ENCODE measurements at places on chromosomes 6 and 20.

DNA sequence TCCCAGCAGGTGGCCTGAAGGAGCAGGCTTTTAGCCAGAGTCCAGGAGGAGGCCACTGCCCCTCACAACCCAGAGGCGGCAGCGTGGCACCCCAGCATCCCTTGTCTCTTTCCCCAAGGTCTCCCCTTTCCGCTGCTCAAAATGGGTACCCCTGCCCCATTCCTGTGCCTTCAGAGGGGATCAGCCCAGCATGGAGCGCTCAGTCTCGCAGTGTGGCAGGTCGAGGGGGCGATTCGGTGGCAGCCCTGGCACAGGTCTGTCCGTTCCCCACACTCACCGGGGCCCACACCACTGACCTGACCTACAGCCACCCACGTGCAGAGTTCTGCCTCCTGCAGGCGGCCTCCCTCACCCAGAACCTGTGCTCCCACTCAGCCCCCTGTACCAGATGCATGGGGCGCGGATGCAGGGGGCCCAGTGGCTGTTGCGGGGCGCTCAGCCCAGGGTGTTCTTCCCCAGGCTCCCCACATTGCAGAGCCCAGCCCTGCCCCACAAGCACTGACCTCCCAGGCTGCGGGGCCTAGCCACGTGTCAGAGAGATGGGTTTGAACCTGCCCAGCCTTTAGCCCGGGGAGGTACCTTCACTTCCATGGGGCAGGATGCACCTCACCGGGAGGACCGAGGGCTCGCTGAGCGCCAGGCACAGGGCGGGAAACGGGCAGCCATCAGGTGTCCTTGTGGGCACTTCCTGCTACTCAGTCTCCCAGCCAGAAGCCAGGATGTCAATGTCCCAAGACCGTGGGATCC, 41.8 kb downstream of the DSTN start:
- peak; percentile 25 for DNase-seq

- DNase-seq = peak; percentile 86
Observed at GRCh38 chr6:47034926-47035325, 7.2 kb downstream of the ADGRF1 start.

- DNase-seq = no peak
Observed at GRCh38 chr6:8623441-8623840, 188.1 kb upstream of the SLC35B3 start.

GRCh38 chr6:152605342-152605741, 31.8 kb downstream of the SYNE1 start:
- no peak for DNase-seq

DNA sequence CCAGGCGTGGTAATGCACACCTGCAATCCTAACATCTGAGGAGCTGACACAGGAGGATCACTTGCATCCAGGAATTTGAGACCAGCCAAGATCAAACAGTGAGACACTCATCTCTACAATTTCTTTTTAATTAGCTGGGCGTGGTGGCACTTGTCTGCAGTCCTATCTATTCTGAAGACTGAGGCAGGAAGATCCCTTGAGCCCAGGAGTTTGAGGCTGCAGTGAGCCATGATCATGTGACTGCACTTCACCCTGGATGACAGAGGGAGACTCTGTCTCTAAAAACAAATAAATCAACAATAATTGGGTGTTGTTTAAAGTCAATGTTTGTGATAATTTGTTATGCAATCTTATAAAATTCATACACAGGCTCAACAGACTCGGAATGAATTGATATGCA, 18.0 kb upstream of the HLA-A start:
- no peak for DNase-seq

GRCh38 chr6:113782636-113783035, 74.5 kb upstream of the MARCKS start:
- DNase-seq = no peak

GRCh38 chr20:10468340-10468845, 33.3 kb downstream of the SLX4IP start:
- no peak for DNase-seq

GRCh38 chr6:157393669-157394327, 12.8 kb downstream of the ZDHHC14 start:
- DNase-seq = no peak

DNA sequence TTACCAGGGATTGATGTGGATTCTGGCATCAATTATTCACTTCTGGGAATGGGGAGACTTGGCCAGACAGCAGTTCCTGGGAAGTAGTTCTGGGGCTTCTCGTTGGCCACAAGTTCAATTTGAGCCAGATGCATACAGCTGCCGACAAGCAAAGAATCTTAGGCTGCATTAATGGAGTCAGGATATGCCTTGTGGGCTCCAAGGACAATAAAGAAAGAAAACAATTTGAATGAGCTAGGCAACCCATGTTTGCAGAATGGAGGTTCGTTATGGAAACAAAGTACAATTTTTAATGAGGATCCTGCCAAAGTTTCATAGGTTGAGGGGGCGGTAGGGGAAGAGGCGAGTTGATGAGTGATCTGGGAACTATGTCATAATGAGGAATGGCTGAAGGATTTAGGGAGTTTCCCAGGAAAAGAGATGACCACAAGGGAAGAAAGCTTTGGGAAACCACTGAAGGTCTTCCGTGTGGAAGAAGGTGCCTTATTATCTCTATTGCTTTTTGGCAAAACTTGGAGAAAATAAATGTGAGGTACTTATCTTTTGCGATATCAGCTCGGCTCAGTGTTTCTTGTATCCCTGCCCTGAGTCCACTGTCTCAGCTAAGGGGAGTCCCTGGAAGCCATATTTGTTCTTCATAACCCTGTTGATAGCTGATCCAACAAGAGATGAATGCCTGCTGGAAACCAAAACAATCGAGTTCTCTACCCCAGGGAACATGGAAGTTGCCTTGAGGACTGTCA, 181.0 kb upstream of the ZNF217 start:
- peak; percentile 96 for DNase-seq

- no peak for DNase-seq
Observed at GRCh38 chr6:125193208-125193607, 39.6 kb downstream of the TPD52L1 start.
